Sigmoid colon (tissue), 7 donors: ENCODE measurements at places on chromosomes 2 and 18. TPM values are rescaled to one million over a fixed set of nuclear protein-coding genes. Genes with fewer than 3 reads are reported as not detected.
A peak's percentile ranks its signal among the peaks of the same experiment; 100 is the strongest.

CD8A gene
- 0.36 TPM for total RNA-seq

CCL20 gene
- total RNA-seq, result 6.4 TPM

SLC4A5 gene
- total RNA-seq, result 1.5 TPM

TFCP2L1 gene
- 0.14 TPM for total RNA-seq

DNA sequence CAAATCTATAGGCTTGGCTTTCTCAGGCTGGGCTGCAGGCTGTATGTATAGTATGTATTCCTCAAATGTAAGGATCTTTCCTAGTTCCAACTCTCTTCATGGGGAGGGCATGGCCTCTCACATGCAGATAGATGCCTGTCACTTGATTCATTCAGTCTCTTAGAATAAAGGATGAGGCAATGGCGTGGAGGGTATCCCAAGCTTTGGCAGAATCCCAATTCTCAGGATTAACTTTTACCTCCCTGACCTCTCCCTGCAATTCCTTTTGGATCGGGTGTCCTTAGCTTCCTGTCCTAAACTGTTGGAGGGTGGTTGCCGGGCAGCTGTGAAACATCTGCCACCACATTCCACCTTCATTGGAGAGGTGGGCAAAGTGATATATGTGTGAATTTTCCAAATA lies 80.3 kb downstream of the INSIG2 start:
- H3K4me3 ChIP-seq, result no peak overlapping the region
- no peaks in the 10 kb centered on the region for H3K27me3 ChIP-seq
- no peak for DNase-seq
- no peaks in the 10 kb centered on the region for H3K36me3 ChIP-seq
- H3K27ac ChIP-seq, result no peak overlapping the region
- no peaks in the 10 kb centered on the region for H3K4me1 ChIP-seq

- H3K36me3 ChIP-seq, result peaks cover 52% of the 10 kb centered on the region
- DNase-seq, result no peak
- H3K27ac ChIP-seq, result no peak overlapping the region
- no peak overlapping the region for H3K4me3 ChIP-seq
- H3K27me3 ChIP-seq, result no peaks in the 10 kb centered on the region
Observed at GRCh38 chr2:221422516-221423209, 149.4 kb downstream of the EPHA4 start.

- H3K4me3 ChIP-seq, result no peak overlapping the region
- no peaks in the 10 kb centered on the region for H3K4me1 ChIP-seq
- H3K27ac ChIP-seq, result peak overlapping the region; percentile 76
- no peaks in the 10 kb centered on the region for H3K27me3 ChIP-seq
Observed at GRCh38 chr2:20424300-20425290, 22.3 kb upstream of the RHOB start.

DNA sequence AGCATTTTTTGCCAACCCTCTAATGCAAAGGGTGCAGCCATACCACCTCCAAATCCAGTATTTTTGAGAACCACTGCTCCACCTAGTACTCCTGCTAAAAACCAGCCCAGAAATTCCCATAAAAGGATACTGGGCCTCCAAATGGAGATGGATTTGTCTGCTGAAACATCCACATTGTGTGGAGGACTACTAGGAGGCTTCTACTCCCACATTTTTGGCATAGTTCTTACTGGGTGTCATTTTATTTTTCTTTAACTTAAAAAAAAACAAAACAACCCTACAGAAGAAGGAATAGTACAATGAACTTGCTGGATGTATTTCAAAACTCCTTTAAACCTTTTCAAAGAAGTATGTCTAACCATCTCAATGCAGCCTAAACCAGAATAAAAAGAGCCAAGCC lies 219.2 kb downstream of the SRBD1 start:
- H3K27ac ChIP-seq, result no peak overlapping the region
- no peak overlapping the region for H3K4me3 ChIP-seq
- no peaks in the 10 kb centered on the region for H3K36me3 ChIP-seq
- no peaks in the 10 kb centered on the region for H3K27me3 ChIP-seq
- H3K4me1 ChIP-seq, result no peaks in the 10 kb centered on the region

DNA sequence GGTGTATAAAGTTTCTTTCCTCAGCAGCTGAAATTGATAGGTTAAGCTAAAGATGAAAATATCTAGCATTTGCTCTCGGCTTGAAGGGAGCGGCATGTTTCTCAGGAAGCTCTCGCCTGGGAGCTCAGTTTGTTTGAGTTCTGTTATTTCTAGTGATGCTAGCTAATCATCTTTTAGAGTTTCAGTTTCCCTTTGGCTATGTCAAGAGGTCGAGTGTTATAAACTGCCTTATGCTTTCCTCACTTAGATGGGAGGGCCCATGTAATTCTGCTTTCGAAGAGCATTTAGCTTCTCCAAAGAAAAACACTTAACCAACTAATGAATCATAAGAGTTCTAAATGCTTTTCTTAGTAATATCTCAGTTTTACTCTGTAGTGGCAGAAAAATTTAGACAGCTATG lies 33.6 kb downstream of the PLCL1 start:
- no peaks in the 10 kb centered on the region for H3K36me3 ChIP-seq
- no peak for DNase-seq
- peak overlapping the region; percentile 56 for H3K27ac ChIP-seq
- H3K4me3 ChIP-seq, result peak overlapping the region; percentile 2
- H3K4me1 ChIP-seq, result peaks cover 15% of the 10 kb centered on the region

DNA sequence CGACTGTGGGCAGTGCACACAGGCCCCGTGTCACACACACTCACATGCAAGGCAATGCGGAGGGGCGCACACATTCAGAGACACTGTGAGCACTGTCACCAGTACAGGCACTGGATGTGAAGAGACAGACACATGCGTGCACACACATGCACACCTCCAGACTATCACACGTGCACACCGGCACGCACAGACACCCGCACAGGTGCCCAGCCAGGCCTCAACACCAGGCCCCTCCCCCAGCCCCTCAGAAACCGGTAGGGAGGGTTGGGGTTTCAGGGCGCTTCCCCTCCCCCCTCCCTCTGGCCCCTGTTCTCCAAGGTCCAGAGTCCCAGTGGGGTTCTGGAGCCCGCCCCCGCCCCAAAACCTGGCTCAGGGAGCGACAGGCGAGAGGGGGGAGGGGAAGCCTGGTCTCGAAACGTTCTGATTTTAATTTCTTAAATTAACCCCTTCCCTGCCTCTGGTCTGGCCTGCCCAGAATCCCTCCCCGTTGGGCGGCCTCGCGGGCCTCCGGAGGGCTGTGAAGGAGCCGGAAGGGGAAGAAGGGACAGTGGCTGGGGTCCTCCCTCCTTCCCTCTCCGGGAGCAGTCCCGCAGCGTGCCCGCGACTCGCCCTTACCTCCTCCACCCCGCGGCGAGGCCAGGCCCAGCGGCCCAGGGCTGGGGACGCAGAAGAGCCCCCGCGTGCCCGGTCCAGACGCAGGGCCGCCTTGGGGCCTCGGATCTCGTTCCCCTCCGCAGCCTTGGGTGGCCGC lies 558 bp downstream of the FBXO41 start:
- no peaks in the 10 kb centered on the region for H3K36me3 ChIP-seq
- DNase-seq, result no peak
- H3K27ac ChIP-seq, result no peak overlapping the region
- peak overlapping the region; percentile 55 for H3K4me3 ChIP-seq
- no peaks in the 10 kb centered on the region for H3K4me1 ChIP-seq

GRCh38 chr2:129438501-129439057 lies 540.9 kb upstream of the RAB6C start:
- no peak overlapping the region for H3K27ac ChIP-seq
- no peaks in the 10 kb centered on the region for H3K36me3 ChIP-seq
- H3K27me3 ChIP-seq, result no peaks in the 10 kb centered on the region
- no peak for DNase-seq
- H3K4me1 ChIP-seq, result no peaks in the 10 kb centered on the region

GRCh38 chr2:102621630-102622029 lies 2.3 kb downstream of the SLC9A2 start:
- H3K27me3 ChIP-seq, result peaks cover 49% of the 10 kb centered on the region
- H3K4me1 ChIP-seq, result peaks cover 20% of the 10 kb centered on the region
- no peak overlapping the region for H3K27ac ChIP-seq
- H3K4me3 ChIP-seq, result no peak overlapping the region
- no peaks in the 10 kb centered on the region for H3K36me3 ChIP-seq

GRCh38 chr18:67385455-67385854 lies 131.1 kb downstream of the DSEL start:
- DNase-seq, result no peak
- H3K27ac ChIP-seq, result no peak overlapping the region
- no peak overlapping the region for H3K4me3 ChIP-seq
- no peaks in the 10 kb centered on the region for H3K36me3 ChIP-seq

GRCh38 chr2:187403568-187404260 lies 44.3 kb downstream of the CALCRL start:
- no peaks in the 10 kb centered on the region for H3K36me3 ChIP-seq
- DNase-seq, result no peak
- no peaks in the 10 kb centered on the region for H3K27me3 ChIP-seq
- no peak overlapping the region for H3K27ac ChIP-seq

GRCh38 chr2:230878599-230879188 lies 14.0 kb downstream of the ITM2C start:
- H3K4me1 ChIP-seq, result no peaks in the 10 kb centered on the region
- no peaks in the 10 kb centered on the region for H3K27me3 ChIP-seq
- H3K36me3 ChIP-seq, result peaks cover 26% of the 10 kb centered on the region
- peak overlapping the region; percentile 18 for H3K27ac ChIP-seq
- DNase-seq, result peak; percentile 51

DNA sequence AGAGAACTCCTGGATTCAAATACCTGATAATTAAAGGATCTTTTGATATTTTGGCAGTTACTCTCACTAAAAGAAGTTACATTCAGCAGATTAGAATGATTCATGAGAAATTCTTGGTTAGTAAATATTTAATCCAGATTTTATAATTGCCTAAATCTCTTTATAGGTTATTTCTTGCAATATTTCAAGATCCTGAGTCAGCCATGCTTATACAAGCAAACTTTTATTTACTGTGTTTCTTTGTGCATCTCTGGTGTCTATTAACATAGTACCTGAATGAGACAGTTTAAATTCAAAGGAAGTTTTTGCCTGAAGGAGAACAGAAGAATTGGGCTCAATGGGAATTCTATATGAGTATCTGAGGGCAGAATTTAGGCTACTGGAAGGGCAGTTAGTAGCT lies 249.3 kb downstream of the ERBB4 start:
- no peaks in the 10 kb centered on the region for H3K36me3 ChIP-seq
- H3K4me3 ChIP-seq, result no peak overlapping the region
- H3K27ac ChIP-seq, result no peak overlapping the region
- DNase-seq, result no peak
- no peaks in the 10 kb centered on the region for H3K27me3 ChIP-seq

DNA sequence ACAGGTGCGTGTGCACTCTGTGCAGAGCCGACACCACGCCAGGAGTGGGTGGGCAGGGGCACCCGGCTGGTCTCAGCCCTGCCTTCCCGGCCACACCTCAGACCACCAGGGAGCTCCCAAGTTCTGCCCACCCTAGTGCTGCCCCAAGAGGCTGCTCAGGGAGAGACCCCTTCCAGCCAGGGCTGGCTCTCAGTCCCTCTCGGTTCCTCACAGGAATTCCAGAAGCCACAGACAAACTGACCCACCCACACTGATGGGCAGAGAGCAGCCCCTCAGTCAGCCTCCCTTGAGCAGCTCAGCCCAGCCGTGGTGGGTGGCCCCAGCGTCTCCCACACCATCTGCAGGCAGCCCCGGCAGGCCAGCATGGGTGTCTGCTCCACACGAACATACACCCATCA lies 33.8 kb downstream of the GPC1 start:
- no peak overlapping the region for H3K27ac ChIP-seq
- H3K4me1 ChIP-seq, result no peaks in the 10 kb centered on the region
- DNase-seq, result peak; percentile 55
- H3K4me3 ChIP-seq, result no peak overlapping the region
- H3K27me3 ChIP-seq, result no peaks in the 10 kb centered on the region
- H3K36me3 ChIP-seq, result no peaks in the 10 kb centered on the region

DNA sequence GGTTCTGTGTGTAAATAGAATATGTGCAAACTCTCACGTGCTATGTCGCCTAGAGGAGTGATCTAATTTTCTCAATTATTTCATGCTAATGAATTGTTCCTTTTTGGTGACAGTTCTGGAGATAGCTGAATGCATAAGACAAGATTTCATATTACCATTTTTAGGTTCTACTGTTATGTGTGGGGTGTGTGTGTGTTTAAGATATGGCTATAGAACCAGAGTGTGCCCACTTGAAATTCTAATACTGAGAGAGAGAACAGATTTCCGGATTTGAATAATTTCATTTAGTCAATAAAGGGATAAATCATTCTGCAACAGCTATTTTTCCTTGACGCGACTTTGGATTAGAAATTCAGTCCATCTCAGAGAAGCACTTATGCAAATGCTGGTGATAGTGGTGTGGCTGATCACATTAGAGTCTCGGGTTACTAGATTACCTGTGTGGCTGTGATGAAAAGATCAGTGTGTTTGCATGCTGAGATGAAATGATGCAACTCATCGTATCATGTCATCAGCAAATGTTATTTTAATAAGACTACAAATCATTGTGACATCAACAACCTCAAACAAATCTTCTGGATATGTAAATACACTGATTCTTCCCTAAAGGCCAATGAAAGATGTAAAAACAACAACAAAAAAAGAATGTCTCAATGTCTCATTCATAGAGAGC lies 415.9 kb downstream of the EPHA4 start:
- no peak overlapping the region for H3K27ac ChIP-seq
- no peaks in the 10 kb centered on the region for H3K4me1 ChIP-seq
- no peaks in the 10 kb centered on the region for H3K36me3 ChIP-seq
- no peak overlapping the region for H3K4me3 ChIP-seq
- DNase-seq, result no peak

DNA sequence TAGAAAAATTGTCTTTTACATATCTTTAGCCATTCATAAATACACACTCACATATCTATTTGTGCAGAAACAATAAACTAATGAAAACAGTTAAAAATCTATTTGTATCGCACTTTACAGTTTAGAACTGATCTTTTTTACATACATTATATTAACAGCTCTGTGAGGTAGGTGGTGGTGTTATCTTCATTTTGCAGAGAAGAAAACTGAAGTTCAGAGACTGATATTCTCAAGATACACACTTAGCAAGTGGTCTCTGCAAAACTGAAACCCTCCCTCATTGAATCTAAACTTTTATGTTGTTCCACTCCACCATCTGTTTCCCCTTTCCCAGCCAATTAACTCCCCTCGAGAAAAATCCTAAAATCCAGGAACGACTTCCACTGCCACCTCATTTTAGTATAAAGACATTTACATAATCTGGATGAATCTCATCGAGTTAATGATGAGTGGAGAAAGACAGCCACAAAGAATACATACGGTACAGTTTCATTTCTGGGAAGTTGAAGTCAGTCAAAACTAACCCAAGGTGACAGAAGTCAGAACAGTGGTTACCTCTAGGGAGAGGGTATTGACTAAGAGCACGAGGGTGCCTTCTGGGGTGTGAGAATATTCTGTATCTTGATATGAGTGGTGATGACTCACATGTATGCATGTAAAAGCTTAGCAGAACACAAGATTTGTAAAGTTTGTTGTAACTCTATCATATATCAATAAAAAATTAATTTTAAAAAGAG lies 524.2 kb upstream of the TCF4 start:
- H3K4me3 ChIP-seq, result no peak overlapping the region
- H3K4me1 ChIP-seq, result no peaks in the 10 kb centered on the region
- DNase-seq, result no peak

GRCh38 chr2:210833403-210833802 lies 277.0 kb downstream of the CPS1 start:
- H3K4me1 ChIP-seq, result no peaks in the 10 kb centered on the region
- H3K27me3 ChIP-seq, result no peaks in the 10 kb centered on the region
- no peak overlapping the region for H3K27ac ChIP-seq
- H3K36me3 ChIP-seq, result no peaks in the 10 kb centered on the region
- no peak overlapping the region for H3K4me3 ChIP-seq
